ENCODE measurements at places on chromosomes 1 and 21.

DNA sequence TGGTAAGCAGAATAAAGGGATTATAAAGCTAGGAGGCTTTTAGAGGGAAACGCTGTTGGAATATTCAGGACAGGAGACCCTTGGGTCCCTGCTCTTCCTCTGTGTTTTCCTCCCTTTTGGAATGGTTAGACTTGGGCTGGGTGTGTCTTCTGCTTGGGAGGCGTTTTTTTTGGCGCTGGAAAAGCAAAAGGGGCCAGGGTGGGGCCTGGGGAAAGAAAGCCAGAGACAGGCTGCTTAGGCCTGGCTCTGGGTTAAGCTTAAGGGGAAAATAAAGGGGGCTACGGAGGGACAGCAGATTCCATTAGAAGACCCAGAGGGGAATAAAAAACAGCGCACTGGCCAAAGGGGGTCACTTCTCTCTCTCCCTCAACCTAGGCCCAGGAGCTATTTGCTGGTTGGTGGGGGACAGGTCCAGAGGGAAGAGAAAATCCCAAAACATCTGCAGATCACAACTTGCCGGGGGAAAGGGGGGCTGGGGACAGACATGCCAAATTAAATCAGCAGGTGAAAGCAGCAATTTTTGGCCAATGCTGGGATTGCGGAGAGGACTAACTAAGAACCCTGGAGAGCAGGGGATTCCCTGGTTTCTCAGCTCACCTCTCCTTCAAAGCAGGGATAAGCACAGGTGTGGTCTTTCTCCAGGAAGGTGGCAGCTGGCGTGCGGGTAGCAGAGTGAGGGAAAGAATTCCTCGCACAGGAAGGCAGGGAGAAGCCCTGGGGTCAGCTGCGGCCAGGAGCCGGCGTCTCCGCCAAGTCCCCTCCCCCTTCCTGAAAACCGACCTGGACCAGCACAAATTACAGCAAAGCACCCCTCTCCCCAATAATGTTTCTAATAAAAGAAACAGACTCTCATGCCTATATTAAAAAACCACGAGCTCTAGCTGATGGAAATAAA lies 82.2 kb upstream of the AK4 start:
- DNase-seq, result no peak

DNA sequence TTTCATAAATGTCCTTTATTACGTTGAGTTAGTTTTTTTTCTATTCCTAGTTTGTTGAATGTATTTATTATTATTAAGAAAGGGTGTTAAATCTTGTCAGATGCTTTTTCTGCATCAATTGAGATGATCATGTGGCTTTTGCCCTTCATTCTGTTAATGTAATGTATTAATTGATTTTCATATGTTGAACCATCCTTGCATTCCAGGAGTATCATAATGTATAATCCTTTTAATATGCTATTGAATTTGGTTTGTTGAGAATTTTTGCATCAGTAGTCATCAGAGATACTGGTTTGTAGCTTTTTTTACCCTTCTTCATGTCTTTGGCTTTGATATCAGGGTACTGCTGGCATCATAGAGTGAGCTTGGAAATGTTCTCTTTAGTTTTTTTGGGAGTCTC lies 100.0 kb downstream of the POFUT2 start:
- DNase-seq, result no peak

GRCh38 chr1:101898137-101898536 lies 98.6 kb downstream of the OLFM3 start:
- DNase-seq, result no peak

DNA sequence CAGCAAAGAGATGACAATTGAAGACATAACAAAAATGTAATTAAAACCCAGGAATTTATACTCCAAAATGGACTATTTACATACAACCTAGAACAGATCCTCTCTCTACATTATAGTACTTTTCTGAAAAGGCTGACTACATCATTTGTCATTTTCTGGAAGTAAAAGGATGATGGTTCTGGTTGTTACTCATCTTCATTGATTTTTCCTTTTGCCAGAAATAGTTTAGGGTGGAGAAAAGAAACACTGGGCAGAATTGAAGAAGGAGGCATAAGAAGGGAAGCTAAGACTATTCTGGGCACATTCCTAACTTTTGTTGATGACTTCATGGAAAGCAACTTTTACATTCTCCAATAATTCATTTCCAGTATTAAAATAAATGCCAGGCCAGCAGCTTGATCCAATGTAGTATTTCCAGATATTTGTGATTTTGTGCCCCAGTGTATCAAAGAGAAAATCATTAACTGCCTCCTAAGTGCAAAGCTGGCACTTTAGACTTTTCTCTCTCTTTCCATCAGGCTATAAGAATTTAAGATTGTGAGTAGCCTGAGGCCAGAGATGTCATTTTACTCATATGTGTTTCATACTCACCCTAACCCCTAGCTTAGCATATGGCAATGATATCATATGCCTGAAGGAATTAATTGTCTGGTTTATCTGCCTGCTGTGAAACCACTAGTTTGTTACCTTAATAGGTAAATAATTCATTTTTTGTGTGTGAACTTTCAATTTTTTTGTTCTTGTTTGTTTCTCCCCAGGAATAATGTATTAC lies 369.5 kb upstream of the LYPLAL1 start:
- DNase-seq, result no peak

- no peak for DNase-seq
Measured at GRCh38 chr1:113124366-113124765, 51.4 kb downstream of the LRIG2 start.

DNA sequence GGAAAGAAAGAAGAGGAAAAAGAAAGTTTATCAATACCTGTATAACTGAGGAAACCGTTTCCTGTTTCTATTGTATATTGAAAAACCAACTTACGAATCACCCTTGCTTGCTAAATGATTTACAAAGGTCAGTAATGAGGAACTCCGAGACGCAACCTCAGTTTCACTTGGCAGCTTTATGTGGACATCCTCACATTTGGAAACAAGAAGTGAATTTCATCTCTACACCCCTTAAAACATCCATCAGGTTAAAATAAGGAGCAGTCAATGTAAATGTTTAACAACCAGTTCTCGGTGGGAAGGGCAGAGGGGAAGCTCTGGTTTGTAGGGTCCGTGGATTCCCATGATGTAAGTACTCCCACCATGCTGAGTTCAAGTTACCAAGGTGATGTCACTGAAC lies 481.7 kb upstream of the RUNX1 start:
- no peak for DNase-seq

- no peak for DNase-seq
Measured at GRCh38 chr1:108051631-108052377, 86.8 kb upstream of the VAV3 start.

GRCh38 chr1:196059210-196059609 lies 549.0 kb downstream of the KCNT2 start:
- no peak for DNase-seq

DNA sequence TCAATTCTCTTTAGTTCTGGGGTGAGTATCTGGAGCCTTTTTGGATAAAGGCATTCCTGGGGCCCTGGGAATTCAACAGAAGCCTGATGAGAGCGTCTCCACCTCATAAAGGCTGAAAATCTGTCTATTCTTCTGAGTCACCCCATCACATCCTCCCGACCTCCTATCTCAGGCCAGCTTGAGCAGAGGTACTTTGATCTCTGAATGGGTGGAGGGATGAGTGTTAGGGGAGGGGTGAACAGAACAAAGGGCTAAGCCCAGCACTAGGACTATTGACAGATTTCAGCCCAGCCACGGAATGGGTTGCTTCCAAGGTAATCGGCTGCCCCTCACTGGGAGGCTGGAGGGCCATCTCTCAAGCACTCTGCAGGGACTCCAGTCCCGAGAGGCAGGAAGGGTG lies 2.5 kb upstream of the MYBPH start:
- DNase-seq, result no peak

GRCh38 chr1:16267690-16268180 lies 30.8 kb upstream of the CPLANE2 start:
- DNase-seq, result no peak

GRCh38 chr1:95655321-95656020 lies 421.5 kb downstream of the RWDD3 start:
- DNase-seq, result no peak

DNA sequence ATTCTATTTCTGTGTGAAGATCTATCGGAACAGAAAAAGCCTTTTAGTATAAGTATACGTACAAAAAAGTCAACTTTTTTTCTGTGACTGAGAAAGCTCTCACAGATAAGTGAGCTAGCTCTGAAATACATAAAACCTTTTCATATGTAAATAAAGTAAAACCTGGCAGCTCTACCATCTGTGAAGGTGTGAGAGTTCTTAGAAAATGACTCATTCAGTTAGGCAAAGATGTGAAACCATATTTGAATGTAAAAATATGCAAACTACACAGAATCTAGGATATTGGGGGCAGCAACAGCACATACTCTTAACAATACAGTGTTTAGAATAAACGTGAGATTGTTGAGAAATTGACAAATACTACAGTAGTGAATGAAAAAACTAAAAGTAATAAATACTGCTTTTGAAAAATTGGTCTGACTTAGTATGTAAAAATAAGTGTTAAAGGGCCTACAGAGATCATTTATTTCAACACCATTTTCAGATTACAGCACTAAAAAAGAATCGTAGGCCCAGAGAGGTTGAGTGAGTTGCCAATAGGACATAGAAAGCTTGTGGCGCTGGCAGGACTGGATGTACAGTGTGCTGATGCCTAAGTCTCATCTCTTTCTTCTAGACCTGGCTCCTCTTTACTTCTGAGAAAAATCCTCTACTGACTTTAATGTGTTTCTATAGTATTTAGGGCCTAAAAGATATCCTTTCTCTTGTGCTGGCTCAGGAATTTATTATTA lies 19.8 kb downstream of the ATP6V1G3 start:
- no peak for DNase-seq

GRCh38 chr1:23502951-23503350 lies 19.0 kb upstream of the ASAP3 start:
- DNase-seq, result no peak

DNA sequence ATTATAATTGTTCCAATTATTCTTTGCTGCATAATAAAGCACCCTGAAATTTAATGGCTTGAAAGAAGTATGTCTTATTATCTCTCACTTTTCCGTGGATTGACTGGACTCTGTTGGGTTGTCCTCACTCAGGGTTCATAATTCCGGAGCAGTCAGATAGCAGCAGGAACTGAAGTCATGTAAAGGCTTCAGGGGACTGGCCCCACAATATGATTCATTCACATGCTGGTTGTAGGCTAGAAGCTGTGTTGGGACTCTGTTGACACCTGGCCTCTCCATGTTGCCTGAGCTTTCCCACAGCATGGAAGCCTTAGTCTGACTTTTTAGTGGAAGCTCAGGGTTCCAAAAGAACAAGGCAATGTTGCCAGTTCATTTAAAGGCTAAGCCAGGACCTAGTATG lies 367.1 kb upstream of the ADGRL2 start:
- no peak for DNase-seq

DNA sequence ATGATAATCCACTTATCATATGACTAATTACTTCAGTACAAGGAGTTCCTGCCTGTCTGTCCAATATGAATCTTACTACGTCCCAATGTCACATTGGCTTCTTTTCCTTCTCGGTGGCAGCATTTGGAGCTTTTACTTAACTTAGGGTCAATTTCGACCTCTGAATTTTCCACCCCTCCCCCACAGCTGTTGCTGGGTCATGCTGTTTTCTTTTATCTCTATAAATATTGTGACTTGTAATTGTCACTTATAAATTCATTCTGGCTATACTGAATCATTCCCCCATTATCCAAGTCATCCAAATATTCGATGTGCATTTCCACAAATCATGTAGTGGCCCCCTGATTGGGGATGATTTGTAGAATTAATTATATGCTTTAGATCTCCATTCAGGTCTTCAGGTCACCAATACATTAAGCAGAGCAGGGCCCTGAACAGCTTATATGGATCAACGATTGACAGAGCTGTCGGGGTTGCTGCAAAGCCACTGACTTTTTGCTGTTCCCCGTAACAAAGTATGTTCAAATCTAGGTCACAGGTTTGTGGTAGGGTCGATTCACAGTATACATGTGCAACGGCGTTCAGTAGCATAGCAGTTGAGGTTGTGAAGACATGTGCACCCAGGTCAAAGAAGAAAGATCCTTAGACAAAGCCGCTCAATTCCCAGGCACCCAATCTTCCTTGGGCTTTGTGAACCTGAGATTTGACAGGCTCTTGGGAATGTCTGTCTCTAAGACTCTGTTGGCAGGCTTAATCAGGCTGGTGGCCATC lies 18.3 kb upstream of the RNU1-4 start:
- no peak for DNase-seq

DNA sequence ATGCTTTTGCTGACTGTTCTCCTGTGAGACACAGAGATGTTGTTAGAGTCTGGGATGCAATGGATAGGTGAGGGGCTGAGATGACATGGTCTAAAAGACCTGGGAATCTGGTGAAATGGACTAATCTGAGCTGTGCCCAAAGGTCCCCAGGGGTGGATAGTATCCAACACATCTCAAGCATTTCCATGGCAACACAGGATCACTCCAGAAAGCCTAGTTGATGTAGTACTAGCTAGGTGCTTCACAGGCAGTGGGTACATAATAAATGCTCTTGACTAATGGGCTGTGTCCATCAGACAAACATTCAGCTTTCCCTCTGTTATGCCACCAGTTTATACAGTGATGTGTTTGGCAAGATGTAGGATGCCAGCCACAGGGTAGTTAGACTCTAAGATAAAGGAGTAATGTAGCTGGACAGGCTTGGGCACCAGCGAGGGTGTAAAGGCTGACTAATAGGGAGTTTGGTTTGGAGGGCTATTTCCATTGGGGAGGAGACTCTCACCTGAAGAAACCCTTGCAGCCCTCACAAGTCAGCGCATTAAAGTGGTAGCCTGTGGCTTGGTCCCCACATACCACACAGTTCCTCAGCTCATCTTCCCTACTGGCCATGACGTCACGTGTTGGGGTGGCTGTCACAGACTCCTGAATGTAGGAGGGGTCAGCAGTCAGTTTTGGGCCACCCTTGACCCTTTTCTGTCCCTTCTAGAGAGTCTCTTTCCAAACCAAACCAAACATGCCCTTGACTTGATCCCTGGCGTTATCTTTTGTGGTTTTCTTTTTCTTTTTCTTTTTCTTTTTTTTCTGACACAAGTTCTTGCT lies 1.8 kb downstream of the NR1I3 start:
- DNase-seq, result no peak

GRCh38 chr21:23223882-23224281 lies 2225.7 kb downstream of the NCAM2 start:
- no peak for DNase-seq

DNA sequence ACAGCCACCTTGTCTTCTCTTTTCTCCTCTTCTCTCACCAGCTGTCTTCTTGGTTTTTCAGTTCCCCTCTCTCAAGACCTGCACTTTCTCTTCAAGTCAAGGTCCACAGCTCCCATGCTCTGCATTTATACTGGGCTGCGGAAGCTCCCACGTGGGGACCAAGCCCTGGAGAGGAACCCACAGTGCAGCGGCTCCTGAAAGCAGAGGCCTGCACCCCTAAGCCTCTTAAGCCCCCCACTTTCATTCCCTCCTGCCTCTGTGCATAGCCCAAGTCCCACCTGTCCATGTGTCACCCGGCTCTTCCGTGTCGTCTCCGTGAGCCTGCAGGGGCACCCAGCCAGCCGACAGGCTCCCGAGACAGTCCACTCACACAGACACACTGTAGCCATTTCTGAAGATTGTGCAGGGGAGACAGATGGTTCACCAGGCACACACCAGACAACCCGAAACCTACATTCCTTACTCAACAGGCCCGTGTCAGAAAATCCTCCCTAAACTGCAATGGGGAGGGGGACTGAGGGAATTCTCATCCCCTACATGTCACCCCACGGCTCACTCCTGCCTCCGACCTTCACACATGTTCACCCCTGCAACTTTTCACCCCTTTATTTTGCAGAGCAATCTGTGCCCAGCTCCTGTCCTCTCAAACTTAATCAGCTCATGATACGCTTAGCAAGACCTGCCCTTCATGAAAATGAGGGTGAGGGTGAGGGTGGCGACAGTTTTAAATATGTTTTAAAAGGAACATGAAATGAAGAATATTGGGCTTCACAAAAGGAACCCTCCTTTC lies 6.3 kb downstream of the MX2 start:
- DNase-seq, result no peak

All from activated T-cell treated with anti-CD3 and anti-CD28 coated beads for 48 hours (primary cell).